Esophagus squamous epithelium (tissue), 5 donors: ENCODE measurements at places on chromosomes 11 and 22. TPM values are rescaled to one million over a fixed set of nuclear protein-coding genes. Genes with fewer than 3 reads are reported as not detected.

Gene TEAD1
- 58.3 TPM for total RNA-seq

Gene LMO1
- not detected for total RNA-seq

Gene RAB6A
- total RNA-seq, result 115 TPM

Gene GP1BB
- total RNA-seq, result 40.0 TPM

Gene CCDC87
- total RNA-seq, result 0.19 TPM

Gene APOL4
- total RNA-seq, result 1.3 TPM

Gene DEPDC7
- total RNA-seq, result 8.0 TPM

Gene APOA4
- not detected for total RNA-seq

Gene TNNI2
- 15.0 TPM for total RNA-seq

Gene CD3E
- total RNA-seq, result 2.7 TPM

Gene OR51B4
- not detected for total RNA-seq

Gene P4HA3
- total RNA-seq, result 0.19 TPM

Gene DGCR6
- 0.67 TPM for total RNA-seq

Gene KIAA1671
- total RNA-seq, result 45.5 TPM
